ENCODE measurements at places on chromosomes 5 and 9.
A peak's percentile ranks its signal among the peaks of the same experiment; 100 is the strongest.

- no peak overlapping the region for H3K27ac ChIP-seq
- no peaks in the 10 kb centered on the region for H3K36me3 ChIP-seq
- H3K27me3 ChIP-seq, result no peaks in the 10 kb centered on the region
- H3K4me3 ChIP-seq, result no peak overlapping the region
Measured at GRCh38 chr9:4932681-4933080, 52.4 kb upstream of the JAK2 start.

DNA sequence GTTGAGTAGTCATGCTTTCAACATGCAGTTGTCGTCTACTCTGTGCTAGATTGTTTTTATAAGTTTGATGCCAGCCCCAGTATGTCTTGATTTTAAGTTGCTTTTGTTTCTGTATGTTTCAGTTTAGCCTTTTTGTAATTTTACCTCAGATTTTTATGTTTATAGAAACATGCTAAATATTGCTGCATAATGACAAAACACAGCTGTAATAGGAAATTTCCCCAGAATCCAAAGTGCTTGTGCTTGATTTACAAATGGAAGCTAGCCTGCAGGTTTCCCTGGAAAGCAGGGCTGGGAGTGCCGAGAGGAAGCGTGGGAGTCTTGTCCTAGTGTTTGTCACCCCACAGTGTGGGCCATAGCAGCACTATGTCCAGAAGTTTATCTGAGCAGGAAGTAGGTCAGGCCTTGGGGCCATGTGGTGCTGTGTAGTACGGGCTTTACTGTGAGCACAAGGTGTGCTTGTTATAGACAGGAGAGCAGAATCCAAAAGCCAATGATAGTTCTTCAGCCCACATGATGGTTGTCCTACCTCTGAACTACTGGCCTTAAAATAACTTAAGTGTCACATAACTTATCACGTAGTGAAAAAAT, 100.0 kb upstream of the NREP start:
- H3K27me3 ChIP-seq, result no peaks in the 10 kb centered on the region
- DNase-seq, result no peak
- no peak overlapping the region for H3K27ac ChIP-seq
- H3K4me3 ChIP-seq, result no peak overlapping the region

DNA sequence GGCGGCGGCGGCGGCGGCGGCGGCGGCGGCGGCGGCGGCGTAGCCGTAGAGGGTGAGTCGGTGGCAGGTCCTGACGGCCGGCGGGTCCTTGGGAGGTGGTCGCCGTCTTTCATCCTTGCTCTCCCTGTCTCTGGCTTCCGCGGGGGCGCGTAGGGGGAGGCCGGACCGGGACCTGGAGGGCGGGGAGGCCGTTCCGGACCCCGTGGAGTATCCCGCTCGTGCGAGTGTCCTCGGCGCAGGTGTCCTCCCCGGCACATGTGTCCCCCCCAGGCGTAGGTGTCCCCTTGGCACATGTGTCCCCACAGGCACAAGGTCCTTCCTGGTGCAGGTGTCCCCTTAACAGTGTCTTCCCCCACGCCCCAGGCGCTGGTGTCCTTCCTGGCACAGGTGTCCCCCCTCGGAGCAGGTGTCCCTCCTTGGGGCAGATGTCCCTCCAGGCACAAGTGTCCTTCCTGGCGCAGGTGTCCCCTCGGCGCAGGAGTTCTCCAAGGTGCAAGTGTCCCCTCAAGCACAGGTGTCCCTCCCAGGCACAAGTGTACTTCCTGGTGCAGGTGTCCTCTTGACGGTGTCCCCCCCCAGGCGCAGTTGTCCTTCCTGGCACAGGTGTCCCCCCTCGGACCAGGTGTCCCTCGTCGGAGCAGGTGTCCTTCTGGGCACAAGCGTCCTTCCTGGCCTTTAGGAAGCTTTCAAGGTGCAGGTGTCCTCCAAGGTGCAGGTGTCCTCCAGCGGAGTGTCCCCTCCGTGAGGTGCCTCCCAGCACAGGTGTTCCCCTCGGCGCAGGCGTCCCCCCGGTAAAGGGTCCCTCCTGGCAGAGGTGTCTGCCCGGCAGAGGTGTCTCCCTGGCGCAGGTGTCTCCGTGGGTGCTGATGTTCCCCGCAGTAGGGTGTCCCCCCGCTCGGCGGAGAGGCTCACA, 519 bp downstream of the EXOC3 start:
- peak overlapping the region; percentile 98 for H3K4me3 ChIP-seq
- H3K4me1 ChIP-seq, result peaks cover 29% of the 10 kb centered on the region
- peaks cover 21% of the 10 kb centered on the region for H3K36me3 ChIP-seq
- H3K27ac ChIP-seq, result peak overlapping the region; percentile 79
- no peaks in the 10 kb centered on the region for H3K27me3 ChIP-seq

DNA sequence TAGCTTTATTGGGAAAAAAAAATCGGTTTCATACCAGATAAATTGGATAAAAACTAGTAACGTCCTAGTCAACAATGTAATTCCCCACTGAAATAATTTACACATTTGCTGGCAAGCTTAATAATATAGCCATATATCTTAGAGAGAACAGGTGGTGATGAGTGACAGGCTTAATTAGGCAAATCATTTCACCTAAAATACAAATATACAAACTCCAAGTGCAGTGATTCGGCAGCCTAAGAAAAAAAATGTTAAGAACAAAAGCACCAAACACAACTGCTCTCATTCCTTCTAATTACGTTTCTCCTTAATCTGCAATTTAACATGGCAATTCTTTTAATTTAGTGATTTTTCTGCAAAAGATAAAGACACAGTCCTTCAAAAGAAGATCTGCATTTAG, 56.0 kb upstream of the SLC25A51 start:
- no peak overlapping the region for H3K27ac ChIP-seq
- no peaks in the 10 kb centered on the region for H3K27me3 ChIP-seq
- no peaks in the 10 kb centered on the region for H3K36me3 ChIP-seq
- no peak overlapping the region for H3K4me3 ChIP-seq

DNA sequence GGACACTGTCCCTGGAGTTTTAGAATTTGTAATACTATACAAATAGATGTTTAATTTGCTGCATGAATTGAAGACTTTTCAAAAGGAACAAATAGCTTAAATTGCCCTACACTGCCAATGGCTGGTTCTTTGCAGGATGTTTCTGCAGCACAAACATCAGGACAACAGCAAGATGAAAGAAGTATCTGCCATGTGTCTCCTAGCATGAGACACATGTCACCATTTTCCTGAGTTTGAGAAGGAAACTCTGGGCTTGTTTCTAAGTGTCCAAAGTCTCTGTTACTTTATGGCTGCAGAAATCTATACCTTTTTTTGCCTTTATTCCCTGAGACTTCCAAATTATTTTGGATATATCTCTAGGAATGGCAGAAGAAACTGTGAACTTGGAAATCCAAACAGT, 623 bp upstream of the OR13F1 start:
- H3K36me3 ChIP-seq, result no peaks in the 10 kb centered on the region
- H3K27ac ChIP-seq, result no peak overlapping the region
- DNase-seq, result no peak
- no peaks in the 10 kb centered on the region for H3K27me3 ChIP-seq
- no peak overlapping the region for H3K4me3 ChIP-seq

DNA sequence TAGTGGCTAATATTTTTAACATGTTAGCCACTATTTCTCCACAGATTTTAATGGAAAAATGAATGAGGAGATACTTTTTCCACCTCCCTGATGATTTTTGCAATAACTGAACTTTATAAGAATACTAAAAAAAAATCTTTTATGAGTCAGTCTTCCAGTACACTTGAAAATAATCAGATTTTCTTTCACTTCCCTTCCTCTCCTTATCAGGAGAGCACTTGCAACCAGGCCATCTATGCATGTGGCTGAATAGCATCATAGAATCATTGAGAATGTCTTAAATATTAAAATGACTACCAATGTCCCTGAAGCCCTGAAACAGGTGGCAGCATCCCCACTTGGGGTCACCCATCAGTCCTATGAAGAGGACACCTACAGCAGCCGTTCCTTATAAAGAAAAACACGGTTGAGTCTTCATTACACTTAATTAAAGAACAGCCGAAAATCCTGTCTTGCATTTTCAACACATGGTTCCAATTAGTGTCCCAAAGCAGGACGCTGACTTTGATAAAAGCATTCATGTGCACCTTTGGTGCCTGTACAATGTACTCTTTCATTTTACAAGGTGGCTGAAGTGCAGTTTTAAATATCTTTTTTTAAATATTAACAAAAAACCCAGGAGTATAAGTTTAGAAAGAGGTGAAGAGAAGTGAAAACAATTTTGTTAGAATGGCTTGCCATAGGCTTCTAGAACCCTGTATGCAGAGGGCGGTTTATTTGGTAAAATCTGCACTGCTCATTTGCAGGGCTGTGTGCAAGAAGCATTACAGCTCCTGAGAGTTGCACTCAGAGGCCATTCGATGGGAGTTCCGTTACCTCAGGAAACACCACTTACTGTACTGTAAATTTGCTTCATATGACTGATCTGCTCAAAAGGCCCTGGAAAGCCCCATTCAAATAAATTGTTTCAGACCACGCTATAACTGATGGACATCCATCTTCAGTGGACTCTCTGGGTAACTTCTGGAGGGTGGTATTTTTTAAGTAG, 106.9 kb upstream of the VCAN start:
- H3K4me3 ChIP-seq, result no peak overlapping the region
- H3K27me3 ChIP-seq, result peaks cover 3% of the 10 kb centered on the region
- no peak for DNase-seq
- H3K27ac ChIP-seq, result no peak overlapping the region
- H3K4me1 ChIP-seq, result no peaks in the 10 kb centered on the region
- H3K36me3 ChIP-seq, result no peaks in the 10 kb centered on the region

DNA sequence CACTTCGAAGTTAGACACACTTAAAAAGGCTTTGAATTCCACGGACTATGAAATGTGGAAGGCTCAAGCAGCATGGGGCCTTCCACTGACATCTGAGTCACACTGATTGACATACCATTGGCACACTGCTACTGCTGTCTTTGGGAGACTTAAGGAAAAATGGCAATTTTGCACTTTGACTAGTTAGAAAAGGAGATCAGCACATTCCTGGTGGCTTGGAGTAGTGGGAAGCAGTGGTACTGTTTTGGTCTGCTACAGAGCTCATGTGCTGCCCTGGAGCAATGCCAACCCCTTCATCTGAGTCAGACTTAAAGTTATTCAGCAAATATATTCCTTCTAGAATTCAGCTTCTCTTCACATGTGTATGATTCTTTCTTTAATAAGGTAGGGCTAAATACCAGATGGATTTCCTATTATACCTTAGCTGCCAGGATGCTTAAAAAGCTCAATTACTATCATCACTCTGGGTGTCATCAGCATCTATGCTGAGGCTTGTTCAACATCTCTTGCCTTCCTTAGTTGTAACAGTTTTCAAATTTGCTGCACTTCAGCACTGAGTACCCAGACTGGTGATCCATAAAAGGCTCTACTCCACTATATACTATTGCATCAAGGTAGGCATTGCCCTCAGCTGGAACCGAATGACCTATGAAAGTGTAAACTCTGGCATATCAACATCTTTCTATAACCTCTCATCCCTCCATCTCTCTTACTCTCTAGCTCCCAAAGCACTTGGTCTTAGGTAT, 42.3 kb upstream of the MOCS2 start:
- no peaks in the 10 kb centered on the region for H3K36me3 ChIP-seq
- H3K27ac ChIP-seq, result no peak overlapping the region
- no peak for DNase-seq
- no peak overlapping the region for H3K4me3 ChIP-seq
- H3K27me3 ChIP-seq, result no peaks in the 10 kb centered on the region
- H3K4me1 ChIP-seq, result no peaks in the 10 kb centered on the region

DNA sequence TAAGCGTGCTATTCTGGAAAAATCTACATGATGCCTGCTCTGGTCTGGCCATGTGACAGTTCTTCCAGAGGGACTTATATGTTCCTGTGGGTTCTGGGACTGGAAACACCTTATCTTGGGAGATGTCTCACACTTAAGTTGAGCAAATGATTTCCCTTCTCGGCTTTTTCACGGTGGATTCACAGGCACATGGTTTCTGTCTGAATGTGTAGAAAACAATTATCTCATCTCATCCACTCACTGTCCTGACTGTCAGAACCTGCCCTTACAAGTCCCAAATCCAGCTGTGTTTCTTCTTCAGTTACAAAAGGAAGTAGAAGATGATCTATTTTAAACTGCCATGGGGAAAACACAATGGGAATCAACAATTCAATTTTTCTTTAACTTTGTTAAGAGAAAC, 184.0 kb downstream of the SYK start:
- DNase-seq, result no peak
- H3K4me1 ChIP-seq, result no peaks in the 10 kb centered on the region
- no peaks in the 10 kb centered on the region for H3K36me3 ChIP-seq
- no peak overlapping the region for H3K4me3 ChIP-seq
- no peaks in the 10 kb centered on the region for H3K27me3 ChIP-seq
- no peak overlapping the region for H3K27ac ChIP-seq

DNA sequence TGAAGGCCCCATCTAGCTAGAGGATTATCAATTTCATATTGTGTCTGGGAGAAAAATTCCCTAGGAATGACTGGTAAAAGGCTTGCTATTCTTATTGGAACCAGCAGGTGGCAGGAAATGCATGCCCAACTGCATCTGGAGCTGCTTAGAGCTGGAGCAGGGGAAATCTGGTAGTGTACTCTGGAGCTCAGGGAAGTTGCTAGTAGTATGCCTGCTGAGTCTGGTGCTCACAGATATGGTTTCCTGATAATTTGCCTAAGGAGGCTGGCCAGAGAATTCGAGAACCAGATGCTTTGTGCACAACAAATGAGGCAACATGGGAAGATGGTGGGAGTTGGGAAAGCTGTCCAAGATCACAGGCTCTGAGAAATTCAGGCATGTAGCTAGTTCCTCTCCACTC, 53.7 kb downstream of the G3BP1 start:
- H3K4me3 ChIP-seq, result no peak overlapping the region
- H3K36me3 ChIP-seq, result no peaks in the 10 kb centered on the region
- no peak overlapping the region for H3K27ac ChIP-seq
- H3K4me1 ChIP-seq, result peaks cover 3% of the 10 kb centered on the region

GRCh38 chr9:42386477-42386876, 203.0 kb downstream of the SPATA31A6 start:
- H3K4me3 ChIP-seq, result no peak overlapping the region
- no peak overlapping the region for H3K27ac ChIP-seq
- H3K4me1 ChIP-seq, result no peaks in the 10 kb centered on the region

DNA sequence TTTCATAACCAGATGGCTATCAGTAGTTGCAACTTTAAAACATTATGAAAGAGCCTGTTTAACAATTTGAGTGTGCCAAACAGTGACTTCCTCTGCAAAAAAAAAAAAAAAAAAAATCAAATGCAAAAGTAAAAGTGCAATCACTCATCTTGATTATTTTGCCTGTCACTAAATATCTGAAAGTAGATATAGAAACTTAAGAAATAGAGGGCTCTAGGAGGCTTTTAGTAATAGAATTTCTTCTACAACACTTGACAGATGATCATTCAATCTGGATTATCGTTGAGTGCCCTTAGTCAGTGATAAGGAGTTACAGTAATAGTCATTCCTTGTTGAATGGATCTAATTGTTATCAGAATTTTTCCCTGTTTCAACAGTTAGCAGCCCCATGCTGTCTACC, 101.8 kb downstream of the CETN3 start:
- H3K36me3 ChIP-seq, result no peaks in the 10 kb centered on the region
- no peaks in the 10 kb centered on the region for H3K27me3 ChIP-seq
- no peaks in the 10 kb centered on the region for H3K4me1 ChIP-seq

DNA sequence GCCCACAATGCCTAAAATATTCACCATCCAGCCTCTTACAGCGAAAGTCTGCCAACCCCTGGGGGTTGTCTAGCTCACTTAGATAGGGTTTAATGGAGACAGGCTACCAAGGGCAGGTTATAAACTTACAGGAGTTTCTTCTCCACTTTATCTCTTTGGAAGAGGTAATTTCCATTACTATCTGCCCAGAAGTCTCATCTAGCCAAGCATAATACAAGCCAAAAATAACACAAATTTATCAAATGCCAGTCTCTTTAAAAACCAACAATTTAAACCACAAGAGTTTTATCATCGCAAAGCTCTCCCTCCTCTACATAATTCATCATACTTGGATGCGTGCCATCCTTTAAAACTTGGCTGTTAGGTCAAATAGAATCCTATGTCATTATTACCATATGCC, 6.2 kb downstream of the RBM22 start:
- no peaks in the 10 kb centered on the region for H3K27me3 ChIP-seq
- no peak for DNase-seq
- H3K4me1 ChIP-seq, result peaks cover 5% of the 10 kb centered on the region
- H3K27ac ChIP-seq, result no peak overlapping the region

Data from CD4-positive, alpha-beta T cell (primary cell).